NCI-H2081 treated with DMSO at 0.1 percent for 48 hours (cell line): ENCODE measurements at places on chromosomes 3 and 15.

GRCh38 chr15:56754772-56755370, 21.6 kb upstream of the ZNF280D start:
- DNase-seq = no peak

DNA sequence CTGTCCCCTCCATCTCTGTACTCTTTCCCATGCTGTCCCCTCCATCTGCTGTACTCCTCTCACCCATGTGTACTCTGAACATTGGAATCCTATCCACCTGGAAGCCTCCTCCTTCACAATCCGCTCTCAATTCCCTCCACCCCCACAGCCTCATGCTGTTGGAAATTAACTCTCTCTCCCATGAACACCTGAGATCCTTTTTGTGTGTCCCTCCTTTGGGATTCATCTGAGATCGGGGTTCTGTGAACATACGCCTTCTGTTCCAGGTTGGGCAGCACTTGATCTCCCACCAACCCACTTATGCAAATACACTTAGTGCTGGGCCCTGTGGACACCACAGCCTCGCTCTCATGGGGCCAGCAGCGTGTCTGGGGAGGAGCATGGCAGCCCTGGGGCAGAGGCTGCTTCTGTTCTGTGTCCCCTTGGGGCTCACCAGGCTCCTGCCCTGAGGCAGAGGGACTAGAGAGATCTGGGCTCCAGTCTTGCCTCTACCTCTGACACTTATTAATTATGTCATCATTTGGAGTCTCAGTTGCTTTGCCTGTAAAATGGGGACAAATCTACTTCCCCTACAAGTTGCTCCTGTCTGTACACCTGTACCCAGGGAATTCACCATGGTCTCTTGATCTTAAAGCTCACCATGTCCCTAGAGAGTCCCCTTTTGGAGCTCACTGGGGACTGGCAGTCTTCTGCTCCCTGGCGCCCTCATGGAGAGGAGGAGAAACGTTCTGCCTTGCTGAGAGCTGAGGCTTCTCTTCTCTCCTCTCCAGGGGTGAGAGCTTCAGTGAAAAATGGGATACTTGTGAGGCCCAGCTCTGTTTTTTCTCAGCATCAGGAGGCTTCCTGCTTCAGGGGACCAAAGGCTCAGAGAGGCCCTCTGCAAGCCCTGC, 42.7 kb downstream of the ITGA11 start:
- no peak for DNase-seq

GRCh38 chr3:17125738-17126442, 241.1 kb downstream of the PLCL2 start:
- DNase-seq = no peak

DNA sequence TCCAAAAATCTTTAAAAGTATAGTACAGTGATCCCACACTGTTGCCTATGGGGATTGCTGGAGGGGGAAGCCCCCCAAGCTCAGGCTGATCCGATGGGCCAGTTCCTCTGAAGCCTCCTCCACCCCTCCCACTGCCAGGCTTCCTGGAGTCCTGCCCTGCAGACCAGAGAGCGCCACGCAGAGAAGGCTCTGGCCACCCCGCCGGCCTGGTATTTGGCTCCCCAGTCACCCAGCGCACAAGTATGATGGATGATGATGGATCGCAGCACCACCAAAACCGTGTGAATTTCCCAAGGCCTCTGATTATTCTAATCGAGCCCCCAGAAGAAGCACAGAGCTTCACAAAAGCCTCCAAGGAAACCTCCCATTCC, 259.0 kb downstream of the MECOM start:
- DNase-seq = no peak

DNA sequence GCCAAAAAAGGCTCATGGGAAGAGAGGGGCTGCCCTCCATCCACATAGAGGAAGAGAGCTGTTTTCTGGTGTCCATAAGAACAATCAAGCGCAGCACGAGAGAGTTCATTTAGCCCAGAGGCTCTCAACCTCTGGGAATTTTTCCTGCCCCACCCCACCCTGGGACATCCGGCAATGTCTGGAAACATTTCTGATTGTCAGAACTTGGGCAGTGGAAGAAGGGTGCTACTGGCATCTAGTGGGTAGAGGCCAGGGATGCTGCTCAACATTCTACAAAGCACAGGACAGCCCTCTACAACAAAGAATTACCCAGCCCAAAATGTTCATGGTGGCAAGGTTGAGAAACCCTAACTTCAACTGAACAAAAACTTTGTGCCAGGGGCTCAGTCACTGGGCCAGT, 92.9 kb downstream of the RAB11A start:
- DNase-seq = no peak

DNA sequence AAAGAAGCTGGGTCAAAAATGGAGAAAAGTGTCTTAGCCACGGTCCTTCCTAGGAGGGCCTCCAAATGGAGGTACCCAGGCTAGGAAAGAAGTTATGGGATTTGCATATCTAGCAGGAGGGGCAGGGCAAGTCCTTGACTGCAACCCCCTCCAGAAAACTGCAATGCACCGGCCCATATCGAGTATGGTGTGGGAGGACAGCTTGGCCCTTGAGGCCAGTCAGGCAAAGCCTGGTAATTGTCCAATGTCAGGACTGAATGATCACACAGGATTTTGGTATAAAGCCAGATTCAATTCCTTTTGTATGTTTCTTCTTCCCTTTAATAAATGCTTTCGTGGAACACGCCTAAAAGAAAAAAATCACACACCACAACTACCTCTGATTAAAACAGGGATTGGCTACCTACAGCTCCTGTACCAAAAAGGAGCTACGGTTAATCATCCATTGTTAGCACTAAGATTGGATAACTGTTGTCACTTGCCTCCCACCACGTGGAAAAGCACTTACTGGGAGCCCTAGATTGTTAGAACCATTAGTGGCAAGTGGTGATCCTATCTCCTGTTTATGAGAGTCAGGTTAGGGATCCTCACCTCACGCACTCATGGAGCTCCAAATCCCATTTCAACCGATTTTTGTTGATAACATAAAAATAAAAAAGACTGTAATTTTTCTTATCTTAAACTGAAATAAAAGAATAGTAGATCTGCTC, 1.2 kb downstream of the ZNF770 start:
- DNase-seq = no peak

DNA sequence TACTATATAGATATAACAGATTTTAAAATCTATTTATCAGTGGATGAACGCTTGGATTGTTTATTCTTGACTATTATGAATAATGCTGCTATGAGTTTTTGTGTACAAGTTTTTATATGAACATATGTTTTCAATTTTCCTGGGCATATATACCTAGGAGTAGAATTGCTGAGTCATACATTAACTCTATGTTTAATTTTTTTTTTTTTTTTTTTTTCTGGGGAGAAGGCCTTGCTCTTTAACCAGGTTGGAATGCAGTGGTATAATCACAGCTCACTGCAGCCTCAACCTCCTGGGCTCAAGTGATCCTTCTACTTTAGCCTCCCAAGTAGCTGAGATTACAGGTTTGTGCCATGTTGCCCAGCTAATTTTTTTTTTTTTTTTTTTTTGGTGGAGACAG, 9.1 kb downstream of the CIDEC start:
- no peak for DNase-seq

- no peak for DNase-seq
These were observed 14.4 kb upstream of the SEC13 start for GRCh38 chr3:10335190-10335738.

- no peak for DNase-seq
These were observed 170.3 kb upstream of the CGNL1 start for GRCh38 chr15:57205996-57206395.

DNA sequence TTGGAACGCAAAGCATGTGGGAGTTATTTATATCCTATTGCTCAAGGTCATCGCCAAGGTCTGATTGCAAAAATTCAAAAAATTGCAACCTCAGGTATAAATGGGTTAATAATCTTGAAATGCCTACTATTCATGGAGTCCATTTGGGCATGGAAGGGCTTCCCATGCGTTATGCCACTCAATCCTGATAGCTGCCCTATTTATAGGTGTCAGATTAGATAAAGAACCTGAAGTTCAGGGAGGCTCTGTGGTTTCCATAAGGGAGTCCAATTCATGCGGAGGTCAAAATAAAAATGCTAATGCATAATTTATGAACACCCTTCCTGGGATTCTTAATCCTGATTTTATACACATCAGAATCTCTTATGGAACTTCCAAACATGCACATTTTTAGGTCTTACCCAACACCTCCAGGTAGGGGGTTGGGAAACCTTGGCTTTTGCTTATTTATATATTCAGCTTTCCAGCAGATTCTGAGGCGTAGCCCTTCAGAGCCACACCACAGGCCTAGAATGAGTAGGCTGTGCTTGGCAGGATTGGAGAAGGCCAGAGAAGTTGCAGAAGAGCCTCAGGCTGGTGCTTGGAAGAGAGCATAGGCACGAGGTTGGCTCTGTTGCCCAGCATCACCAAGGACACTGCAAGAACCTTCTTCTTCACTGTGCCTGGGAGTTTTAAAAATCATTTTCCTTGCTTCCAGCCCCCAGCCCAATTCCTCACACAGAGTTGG, 324.4 kb upstream of the CFAP20DC start:
- DNase-seq = no peak

- DNase-seq = no peak
These were observed 165.5 kb downstream of the FBLN2 start for GRCh38 chr3:13714251-13714916.

DNA sequence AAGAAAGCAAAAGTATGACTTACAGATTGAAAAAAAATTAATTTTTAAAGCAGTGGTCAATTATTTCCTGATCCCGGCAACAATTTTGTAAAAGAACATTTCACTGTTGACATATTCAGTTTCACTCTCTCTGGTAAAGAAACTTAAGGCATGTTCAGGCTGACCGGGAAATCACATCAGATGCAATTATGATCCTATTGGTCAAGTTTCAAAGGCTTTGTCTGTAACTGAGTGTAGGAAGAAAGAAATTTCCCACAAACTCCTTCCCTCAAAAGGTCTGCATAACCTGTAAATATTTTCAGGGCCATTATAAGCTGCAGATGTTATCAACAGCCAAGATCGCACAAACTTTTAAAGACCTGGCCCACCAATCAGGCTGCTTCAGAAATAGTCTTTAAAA, 205.4 kb upstream of the IGF1R start:
- DNase-seq = no peak

GRCh38 chr3:171328419-171329082, 131.7 kb downstream of the TNIK start:
- DNase-seq = no peak

GRCh38 chr3:58924578-58924977, 125.2 kb downstream of the CFAP20DC start:
- no peak for DNase-seq

DNA sequence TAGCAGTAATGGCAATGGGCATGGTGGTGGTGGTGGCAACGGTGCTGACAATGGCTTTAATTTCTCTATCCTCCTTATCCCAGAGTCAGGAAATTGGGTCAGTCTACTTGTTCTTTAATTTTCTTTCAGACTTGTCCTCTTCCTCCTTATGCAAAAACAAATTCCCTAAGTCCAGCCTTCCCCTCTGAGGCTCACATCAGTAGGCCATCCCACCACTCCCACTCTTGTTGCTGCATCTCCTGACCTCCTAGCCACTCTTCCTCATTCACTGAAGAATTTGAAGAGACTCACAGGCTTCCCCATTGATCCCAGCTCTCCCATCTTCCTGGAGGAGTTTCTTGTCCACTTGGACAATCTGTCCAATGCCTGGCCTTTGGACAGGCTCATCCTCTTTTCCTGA, 19.9 kb downstream of the DNAJB8 start:
- no peak for DNase-seq

GRCh38 chr15:49715211-49715610, 94.4 kb downstream of the DTWD1 start:
- DNase-seq = no peak

GRCh38 chr15:37115538-37115937, 15.2 kb upstream of the MEIS2 start:
- no peak for DNase-seq

- DNase-seq = no peak
These were observed at the start of gene CCDC50 for GRCh38 chr3:191328962-191329653. TSS of gene CCDC50 (plus strand) at chr3:191329394. CDS start at chr3:191329675, 281 bp downstream.

DNA sequence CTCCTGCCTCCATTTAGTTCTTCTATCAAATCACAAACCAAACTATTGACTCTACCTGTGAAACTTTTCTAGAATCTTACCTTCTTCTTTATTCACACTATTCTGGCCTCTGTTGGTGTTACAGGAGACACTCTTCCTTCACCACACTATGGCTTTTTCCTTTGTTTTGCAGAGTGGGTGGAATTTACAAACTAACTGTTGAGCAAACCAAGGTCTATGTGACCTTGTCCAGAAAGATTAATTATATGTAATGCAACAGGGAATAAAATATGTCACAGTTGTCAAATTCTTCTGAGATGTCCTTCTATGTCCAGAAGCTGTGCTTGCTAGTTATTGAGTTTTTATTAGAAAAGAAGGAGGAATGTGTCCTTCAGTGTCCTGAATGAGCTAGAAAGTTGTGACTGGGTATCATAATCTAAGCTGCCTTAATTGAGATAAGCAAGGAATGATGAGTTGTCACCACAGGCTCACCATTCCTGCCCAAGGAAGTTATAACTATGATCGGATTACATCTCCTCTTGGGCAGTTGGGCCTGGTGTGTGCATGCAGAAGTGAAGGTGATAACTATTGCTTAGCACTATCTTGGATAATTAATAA, 21.7 kb downstream of the ARL14 start:
- no peak for DNase-seq

GRCh38 chr3:155737844-155738460, 6.9 kb downstream of the PLCH1 start:
- no peak for DNase-seq

DNA sequence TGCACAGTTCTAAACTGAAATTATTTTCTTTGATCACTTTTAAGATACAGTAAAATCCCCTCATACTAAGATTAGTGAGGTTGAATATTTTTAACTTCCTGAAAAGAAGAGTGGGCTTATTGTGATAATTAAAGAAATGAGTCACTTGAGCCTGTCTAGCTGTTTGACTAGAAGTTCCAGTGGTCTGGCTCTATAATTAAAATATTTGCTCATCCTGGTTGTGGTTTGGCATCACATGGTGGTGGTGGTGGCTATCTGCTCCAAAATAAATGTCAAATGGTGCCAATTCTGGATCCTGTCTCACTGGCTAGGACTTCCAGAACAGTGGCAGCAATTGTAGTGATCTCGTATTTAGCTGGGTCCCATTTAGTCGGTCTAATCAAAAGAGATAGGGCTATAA, 8.6 kb upstream of the TEX9 start:
- no peak for DNase-seq

DNA sequence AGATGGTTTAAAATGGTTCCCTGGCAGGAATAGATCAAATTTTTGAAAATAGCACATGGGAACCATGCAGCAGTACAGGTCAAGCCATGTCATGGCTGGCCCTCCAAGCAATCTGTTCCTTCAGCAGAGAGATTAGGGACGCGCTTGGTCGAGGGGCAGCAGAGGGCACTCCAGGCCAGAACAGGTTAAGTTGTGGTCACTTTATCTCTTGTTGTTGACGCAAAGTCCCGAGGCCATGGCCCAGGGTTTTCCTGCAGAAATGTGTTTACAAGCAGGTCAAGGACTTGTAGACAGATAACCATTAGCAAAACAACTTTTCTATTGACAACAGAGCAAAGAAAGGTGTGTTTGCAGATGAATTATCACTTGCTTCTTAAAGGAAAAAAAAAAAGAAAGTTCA, 570.0 kb upstream of the NR2F2 start:
- no peak for DNase-seq

- no peak for DNase-seq
These were observed 171.0 kb upstream of the NECTIN3 start for GRCh38 chr3:110900576-110900975.
